Right forelimb (tissue), 1 donor: ENCODE measurements at places on chromosomes 6 and 20.

- DNase-seq: no peak
Measured at GRCh38 chr20:43936104-43936770, 21.6 kb downstream of the TOX2 start.

- no peak for DNase-seq
Measured at GRCh38 chr6:2369606-2370005, 124.2 kb upstream of the GMDS start.

DNA sequence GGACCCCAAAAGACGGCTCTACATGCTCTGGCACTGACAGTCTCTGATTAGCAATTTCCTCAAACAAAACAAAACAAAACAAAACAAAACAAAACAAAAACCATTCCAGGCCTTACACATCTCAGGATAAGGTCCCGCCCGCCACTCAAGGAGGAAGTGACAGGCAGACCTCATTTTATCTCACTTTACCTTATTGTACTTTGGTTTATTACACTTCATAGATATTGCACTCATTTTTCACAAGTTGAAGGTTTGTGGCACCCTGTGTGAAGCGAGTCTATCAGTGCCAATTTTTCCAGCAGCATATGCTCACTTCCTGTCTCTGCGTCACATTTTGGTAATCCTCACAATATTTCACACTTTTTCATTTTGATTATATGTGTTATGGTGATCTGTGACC, 15.2 kb downstream of the ZBP1 start:
- DNase-seq: no peak

GRCh38 chr6:15342114-15342513, 96.2 kb downstream of the JARID2 start:
- DNase-seq: no peak

GRCh38 chr6:133360194-133360593, 119.0 kb downstream of the EYA4 start:
- no peak for DNase-seq

- DNase-seq: peak; percentile 55
Measured at GRCh38 chr20:22815603-22816315, 219.4 kb upstream of the SSTR4 start.
